ENCODE measurements at places on chromosomes 2 and 18.
A peak's percentile ranks its signal among the peaks of the same experiment; 100 is the strongest.

DNA sequence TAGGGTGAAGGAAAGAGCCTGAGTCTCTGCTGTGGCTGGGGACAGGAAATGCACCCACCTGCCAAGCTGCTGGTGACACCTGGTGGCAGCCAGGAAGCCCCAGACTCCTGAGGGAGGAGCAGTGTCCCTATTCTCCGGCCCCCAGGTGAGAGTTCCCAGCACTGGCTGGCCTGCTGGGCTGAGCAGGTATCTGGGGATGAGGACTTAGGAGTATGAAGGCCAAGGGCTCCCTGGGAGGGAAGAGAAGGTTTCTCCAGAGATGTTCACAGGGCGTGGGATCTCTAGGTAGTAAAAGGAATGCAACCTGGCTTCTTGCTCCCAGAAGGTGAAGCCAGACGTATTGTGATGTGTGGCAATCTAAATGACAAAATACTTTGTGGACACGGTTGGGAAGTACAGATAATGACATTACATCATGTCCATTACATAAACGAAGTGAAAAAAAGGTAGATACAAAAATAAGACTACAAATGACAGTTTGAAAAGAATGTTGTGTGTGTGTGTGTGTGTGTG lies 75.8 kb upstream of the SLC1A4 start:
- DNase-seq, result no peak

DNA sequence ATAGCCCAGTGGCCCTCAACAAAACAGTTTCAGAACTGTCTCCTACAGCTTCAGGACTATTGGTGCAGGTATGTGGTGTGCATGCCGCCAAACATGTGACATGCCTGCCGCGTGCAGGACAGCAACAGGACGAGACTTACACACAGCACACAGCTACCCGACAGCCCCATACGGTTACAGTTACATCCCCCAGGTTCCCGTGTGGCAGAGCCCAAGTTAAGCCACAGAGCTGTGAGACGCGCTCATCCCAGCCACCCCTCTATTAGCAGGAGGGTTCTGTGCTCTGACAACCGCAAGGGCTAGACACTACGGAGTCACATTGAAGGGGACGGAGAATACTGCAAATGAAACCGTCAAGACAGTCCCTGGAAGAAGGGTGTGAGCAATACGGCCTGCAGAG lies 16.4 kb upstream of the TUBB6 start:
- no peak for DNase-seq

DNA sequence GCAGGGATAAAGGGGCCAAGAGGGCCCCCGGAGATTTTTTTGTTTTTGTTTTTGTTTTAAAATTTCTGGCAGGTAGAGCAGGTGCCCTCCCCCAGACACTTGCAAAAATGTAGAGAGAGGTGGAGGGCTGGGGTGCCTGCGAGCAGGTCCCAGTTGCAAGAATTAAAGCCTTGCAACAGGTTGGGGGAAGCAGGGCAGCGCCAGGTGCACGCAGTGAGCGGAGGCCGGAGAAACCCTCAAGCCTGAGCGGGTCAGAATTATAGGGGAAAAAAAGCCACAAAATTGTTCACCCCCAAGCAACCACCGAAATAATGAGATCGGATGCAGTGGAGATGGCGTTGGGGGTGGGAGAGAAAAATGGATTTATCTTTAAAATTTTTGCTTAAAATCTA lies 527 bp downstream of the IGFBP5 start:
- peak; percentile 25 for DNase-seq

DNA sequence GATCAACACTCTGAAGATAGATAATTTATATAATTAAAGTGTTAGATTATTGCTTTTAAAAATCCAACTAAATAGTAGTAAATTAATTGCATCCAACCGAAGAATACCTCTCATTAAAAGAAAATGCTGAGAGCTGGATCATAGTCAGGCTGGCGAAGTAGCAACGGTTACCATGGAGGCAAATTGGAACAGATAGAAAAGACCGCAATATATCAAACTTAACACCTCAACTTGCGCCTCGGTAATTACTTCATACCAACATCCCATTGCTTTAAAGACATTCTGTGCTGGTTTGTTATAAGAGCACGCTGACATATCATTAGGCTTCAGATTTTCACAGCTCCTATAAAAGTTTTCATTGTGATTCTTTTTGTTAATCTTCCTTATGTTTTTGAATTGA lies 183.8 kb upstream of the ZC3H15 start:
- no peak for DNase-seq

- DNase-seq, result no peak
These were observed 133.4 kb upstream of the CXCR4 start for GRCh38 chr2:136251197-136251884.

GRCh38 chr18:12773369-12773768 lies 70.5 kb downstream of the PSMG2 start:
- no peak for DNase-seq

DNA sequence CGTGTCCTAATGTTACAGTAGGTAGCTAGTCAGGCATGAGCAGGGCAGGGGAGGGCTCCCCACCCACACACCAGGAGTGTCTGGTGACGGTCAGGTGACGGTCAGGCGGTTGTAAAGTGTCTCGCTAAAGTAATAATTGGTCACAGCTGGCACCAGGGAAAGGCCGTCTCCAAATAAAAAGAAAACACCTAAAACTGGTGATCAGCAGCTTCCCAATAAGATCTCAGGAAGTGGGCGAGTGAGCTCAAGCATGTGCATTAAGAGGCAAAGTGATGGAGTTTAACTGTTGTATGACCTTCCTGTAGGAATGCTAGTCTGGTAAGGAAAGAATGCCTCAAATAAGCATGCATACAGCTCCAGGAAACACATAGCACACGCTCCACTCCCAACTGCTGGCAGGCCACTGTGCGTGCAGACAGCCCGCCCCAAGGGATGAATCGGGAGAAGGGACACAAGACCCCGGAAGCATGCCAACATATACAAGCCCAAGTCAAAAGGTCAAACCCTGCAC lies 177.1 kb downstream of the RNF144A start:
- DNase-seq, result no peak

DNA sequence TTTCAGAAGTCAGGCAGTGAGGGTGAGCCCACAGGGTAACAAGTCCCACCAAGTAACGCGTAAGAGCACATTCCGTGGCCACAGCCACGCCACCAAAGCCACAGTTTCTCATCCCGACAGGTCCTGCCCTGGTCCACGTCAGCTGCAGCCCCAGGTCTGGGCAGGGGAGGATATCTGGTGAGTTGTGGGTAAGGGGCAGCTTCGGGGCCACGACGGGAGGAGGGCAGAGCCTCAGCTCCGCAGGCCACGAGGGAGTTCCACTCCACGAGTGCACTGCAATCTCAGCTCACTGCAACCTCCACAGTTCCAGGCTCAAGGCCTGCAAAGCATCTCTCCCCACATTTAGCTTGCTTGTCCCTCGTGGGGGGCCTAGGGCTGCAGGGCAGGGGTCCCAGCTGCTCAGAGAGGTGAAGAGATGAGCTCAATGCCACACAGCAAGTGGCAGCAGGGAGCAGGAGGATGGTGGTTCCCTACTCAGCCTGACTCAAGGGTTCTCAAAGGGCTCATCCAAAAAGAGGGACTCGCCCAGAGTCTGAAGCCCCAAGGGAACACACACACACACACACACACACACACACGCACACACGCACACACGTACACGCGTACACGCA lies 12.5 kb downstream of the SNORC start:
- DNase-seq, result no peak

- DNase-seq, result no peak
These were observed 1.2 kb downstream of the PCARE start for GRCh38 chr2:29072971-29073725.

DNA sequence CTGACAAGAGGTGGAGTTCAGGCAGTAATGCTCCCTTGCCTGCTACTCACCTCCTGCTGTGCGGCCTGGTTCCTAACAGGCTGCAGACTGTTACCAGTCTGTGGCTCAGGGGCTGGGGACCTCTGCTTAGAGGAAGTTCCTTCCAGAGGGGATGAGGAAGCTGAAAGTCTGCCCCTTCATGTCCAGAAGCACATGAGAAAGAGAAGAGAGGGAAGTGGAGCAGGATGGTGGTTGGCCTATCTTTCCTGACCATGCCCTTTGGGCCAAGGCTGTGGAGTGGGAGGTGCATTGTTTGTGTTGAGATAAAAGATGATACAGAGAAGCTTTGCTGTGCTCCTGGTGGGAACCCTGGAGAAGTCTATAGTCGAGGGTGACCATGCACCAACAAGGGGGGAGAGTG lies 112.5 kb downstream of the LPIN1 start:
- no peak for DNase-seq

DNA sequence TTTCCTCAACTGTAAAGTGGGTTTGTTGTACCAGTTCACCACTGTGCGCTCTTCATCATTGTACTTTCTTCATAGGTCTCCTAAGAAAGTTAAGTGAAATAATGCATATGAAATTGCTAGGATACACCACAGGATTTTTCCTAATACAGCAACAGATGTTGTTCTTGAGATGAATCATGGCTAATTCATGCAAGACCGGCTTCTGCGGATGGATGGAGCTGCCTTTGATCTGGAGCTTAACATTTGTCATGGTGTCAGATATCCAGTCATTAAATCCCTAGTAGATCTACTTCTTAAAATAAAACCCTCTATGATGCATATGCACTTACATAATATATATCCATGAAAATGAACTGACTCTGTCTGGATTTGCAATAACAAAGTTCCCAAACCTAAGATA lies 114.1 kb downstream of the COL6A3 start:
- no peak for DNase-seq

DNA sequence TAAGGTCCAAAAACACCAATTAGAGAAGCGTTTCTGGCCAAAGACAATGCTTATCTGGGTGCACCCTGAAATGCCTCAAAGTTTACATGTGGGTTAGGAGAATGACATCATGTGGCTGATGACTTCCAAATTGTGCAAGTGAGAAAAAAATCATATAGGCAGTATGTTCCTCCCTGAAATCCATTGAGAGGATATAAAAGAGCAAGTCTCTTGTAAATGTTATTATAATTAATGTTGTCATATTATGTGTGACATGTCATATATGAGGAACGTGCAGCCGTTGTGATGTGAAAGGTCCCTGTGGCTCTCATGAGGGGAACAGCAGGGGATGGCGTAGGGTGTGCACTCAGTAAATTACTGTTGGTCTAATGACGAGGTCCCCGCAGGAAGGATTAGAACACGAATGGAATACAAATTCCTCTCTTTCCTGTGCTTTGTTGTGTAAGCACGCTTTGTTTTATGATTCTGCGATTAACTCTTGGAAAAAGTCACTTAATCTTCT lies 290.8 kb downstream of the PRKCE start:
- no peak for DNase-seq

DNA sequence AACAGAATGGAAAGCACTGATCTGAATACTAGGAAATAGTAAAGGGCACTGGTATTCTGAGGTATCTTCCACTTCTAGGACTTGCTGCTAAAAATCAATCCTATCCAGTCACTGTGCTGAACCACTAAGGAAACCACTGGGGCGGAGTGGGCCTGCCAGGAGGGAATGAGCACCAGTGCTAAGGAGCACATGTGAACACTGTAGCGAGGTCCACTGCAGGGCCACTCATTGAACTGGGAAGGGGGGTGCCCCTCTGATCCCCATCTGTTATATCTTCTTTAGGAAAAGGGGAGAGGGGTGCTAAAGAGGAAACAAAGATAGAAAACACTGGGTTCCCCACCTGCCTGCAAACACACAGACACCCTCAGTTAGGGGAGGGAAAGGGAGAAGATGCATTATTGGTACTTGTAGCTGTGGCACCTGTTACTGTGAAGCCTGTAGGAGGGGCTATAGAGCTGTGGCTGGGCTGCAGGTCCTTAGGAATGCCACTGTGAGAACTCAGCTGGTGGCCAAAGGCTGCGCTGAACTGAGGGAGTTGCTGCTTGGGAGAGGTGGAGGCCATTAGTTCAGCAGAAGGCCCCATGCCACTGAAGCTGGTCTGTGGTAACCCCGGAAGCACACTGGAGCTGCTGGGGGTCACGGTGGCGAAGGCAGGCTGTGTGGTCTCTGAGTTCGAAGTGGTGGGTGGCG lies 81.8 kb downstream of the INO80D start:
- no peak for DNase-seq

- no peak for DNase-seq
These were observed 44.8 kb upstream of the TFCP2L1 start for GRCh38 chr2:121329786-121330185.

- DNase-seq, result no peak
These were observed 5.6 kb upstream of the DIS3L2 start for GRCh38 chr2:231955758-231956472.

DNA sequence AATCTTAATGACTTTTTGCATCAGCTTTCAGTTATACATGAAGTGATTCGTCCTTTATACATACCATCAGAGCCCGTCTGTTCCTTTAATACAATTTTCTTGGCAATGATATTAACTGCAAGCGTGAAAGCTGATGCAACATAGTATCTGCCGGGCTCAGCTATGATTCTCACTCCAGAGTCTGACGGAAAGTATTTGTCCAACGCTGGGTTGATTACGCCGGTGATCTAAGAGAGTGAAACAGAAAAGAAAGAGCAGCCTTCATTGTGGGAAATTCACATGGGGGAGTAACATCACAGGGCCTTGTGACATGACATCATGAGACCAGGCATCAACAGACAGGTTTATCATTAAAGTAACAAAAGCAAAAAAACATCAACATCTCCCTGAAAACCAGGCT lies 6.2 kb downstream of the ODC1 start:
- no peak for DNase-seq

GRCh38 chr2:4992226-4992625 lies 700.0 kb upstream of the SOX11 start:
- DNase-seq, result no peak

- DNase-seq, result no peak
These were observed 26.8 kb downstream of the PDK1 start for GRCh38 chr2:172582656-172583055.

- DNase-seq, result no peak
These were observed 18.9 kb downstream of the SALL3 start for GRCh38 chr18:78998371-78999071.

DNA sequence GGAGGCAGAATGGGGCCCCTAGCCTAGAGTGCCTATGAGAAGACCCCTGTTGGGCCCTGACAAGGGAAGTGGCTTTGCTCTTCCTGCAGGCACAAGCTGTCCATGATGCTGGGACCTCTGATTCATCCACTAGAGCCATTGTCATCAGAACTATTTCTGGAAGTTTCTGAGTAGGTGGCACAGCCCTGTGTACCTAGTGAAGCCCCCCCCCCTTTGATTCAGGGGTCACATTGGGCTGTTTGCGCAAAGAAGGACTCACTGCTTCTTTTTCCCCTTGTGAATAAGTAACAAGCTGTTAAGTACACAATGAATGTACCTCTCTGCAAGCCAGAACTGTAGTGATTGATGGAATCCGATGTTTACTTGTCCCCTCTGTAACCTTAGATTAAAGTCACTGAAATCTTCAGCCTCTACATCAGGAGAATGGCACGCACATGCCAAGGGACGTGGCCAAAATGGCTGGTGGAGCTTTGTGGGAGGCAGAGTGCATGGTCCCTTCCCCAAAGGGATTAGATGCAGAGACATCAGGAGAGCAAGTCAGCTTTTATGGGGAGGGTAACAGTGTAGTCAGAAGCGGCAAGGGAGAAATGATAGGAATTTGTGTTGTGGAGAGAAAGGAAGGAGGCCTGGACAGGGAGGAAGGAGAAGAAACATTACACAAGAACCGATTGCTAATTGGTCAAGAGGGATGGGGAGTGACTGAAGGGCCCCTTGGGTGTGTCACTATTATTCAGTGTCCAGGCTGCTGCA lies 267.6 kb upstream of the RAB12 start:
- no peak for DNase-seq

- no peak for DNase-seq
These were observed 70.3 kb upstream of the CTLA4 start for GRCh38 chr2:203797276-203797675.

All from left hindlimb (tissue), 1 donor.